PC-3 (cell line): ENCODE measurements at places on chromosomes 1 and 21.

DNA sequence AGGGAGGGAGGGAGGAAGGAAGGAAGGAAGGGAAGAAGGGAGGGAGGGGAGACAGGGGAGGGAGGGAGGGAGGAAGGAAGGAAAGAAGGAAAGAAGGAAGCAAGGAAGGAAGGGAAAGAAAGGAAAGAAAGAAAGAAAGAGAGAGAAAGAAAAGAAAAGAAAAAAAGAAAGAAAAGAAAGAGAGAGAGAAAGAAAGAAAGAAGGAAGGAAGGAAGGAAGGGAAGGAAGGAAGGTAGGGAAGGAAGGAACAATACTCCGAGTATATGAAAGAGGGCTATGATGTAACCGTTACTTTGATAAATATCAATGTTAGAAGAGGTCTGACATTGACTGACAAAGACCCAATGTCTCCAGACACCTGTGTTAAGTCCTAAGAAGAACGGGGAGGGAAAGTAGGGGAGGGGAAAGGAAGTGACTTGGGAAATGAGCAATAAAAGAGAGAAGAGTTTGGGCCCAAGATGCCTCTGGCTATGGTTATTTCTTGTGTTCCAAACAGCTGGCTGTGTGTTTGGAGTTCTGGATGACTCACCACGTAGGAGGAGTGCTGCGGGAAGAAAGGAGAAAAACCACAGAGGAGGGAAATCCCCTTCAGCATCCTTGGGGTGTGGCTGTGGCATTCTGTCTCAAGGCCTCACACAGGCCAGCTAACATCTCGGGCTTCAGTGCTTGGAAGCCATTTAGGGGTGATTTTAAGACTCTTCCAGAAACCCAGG lies 37.0 kb upstream of the RXRG start:
- peak; percentile 98 for DNase-seq

DNA sequence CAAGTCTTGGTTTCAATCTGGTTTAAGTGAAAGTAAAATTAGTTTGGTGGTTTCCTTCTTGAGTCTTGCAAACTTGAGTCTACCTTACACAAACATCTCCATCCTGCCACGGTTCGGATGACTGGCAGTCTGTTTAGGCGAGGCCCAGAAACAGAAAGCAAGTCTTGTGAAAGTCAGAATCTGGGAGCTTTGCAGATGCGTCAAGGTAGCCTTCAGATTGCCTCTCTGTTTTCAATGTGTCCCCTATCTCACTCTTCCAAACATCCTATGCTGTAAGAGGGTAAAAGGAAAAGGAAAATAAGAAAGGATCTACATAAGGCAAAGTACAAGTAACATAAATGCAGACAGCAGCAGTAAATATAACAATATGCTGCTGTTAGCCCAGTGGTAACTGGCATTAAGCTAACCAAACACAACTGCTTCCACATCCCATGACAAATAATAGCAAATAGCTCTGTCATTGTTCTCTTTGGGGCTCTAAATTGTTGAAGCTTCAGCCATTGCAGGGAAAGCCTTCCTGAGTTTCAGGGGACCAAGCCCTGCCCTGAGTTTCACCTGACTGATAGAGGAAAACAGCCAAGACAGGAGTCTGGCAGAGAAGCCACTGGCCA lies 26.2 kb upstream of the C1orf105 start:
- DNase-seq: peak; percentile 69

GRCh38 chr1:215526147-215526845 lies 40.8 kb upstream of the KCTD3 start:
- DNase-seq: peak; percentile 92

GRCh38 chr21:33189824-33190223 lies 39.9 kb upstream of the IFNAR2 start:
- DNase-seq: no peak

DNA sequence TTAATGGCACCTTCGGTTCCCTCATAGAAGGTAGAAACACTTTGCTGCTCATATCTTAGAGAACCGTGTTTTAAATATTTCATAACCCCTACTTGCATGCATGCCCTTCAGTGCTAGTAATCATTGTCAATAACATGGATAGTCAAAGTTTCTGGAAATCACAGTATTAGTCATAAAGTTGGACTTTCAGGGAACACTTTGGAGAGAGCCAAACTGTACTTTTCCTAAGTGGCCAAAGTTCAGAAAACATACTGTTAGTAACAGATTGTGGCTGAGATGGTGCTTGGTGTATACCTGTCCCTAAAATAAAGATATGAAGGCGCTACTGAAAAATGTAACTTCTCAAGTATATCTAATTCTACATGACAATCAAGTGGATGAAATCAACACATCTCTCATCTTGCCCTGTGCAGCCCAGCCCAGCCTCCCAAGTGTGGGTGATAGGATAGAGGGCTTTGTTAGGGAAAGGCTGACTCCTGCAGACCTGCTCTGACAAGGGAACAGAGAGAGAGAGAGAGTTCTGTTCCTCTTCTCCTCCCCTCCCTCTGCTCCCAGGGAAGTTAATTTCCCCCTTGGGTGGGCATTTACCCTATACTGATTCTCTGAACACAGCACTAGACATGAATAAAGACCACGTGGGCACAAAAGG lies 14.4 kb downstream of the MYOC start:
- DNase-seq: no peak

- peak; percentile 34 for DNase-seq
These were observed 150.9 kb downstream of the HIVEP3 start for GRCh38 chr1:41767534-41768525.
